ENCODE measurements at places on chromosomes 3 and 15. TPM values are rescaled to one million over a fixed set of nuclear protein-coding genes. Genes with fewer than 3 reads are reported as not detected.

DNA sequence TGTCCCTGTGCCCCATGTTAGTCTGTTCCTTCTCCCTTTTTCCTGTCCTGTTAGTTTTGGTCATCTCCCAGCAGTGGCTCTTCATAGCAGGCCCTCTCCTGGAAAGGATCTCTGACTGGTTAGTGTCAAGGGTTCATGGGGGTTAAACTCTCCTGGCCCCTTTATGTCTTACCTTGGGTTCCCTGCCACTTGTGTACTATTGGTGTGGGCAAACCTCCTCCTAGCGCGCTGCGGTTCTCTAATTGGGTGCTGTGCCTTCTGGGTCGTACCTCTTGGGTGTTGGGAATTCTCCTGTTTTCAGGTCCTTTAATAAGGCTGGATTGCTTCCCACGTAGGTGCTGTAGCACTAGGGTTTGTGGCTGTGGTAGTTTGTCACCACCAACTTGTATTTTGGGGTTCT is 18.8 kb downstream of the GMPS start:
- no peak overlapping the region for H3K27ac ChIP-seq
- H3K4me1 ChIP-seq = peaks cover 26% of the 10 kb centered on the region
- DNase-seq = no peak
- H3K27me3 ChIP-seq = no peaks in the 10 kb centered on the region
- H3K36me3 ChIP-seq = peaks cover 15% of the 10 kb centered on the region

- H3K27ac ChIP-seq = no peak overlapping the region
- DNase-seq = no peak
- peaks cover 6% of the 10 kb centered on the region for H3K4me1 ChIP-seq
- peaks cover 41% of the 10 kb centered on the region for H3K36me3 ChIP-seq
- H3K27me3 ChIP-seq = no peaks in the 10 kb centered on the region
Observed at GRCh38 chr3:51642462-51642861, 28.6 kb upstream of the TEX264 start.

GRCh38 chr15:62142736-62143135 is 22.3 kb downstream of the C2CD4B start:
- no peaks in the 10 kb centered on the region for H3K36me3 ChIP-seq
- no peak overlapping the region for H3K4me3 ChIP-seq
- peaks cover 3% of the 10 kb centered on the region for H3K27me3 ChIP-seq

GRCh38 chr3:112873632-112874031 is 27.0 kb upstream of the CD200R1L start:
- no peak overlapping the region for H3K4me3 ChIP-seq
- no peak overlapping the region for H3K27ac ChIP-seq
- H3K36me3 ChIP-seq = no peaks in the 10 kb centered on the region
- DNase-seq = no peak
- no peaks in the 10 kb centered on the region for H3K27me3 ChIP-seq
- H3K4me1 ChIP-seq = no peaks in the 10 kb centered on the region

- H3K4me3 ChIP-seq = no peak overlapping the region
- H3K27me3 ChIP-seq = no peaks in the 10 kb centered on the region
- peak overlapping the region; percentile 56 for H3K27ac ChIP-seq
- DNase-seq = no peak
Observed at GRCh38 chr3:195462308-195462610, 19.4 kb upstream of the ACAP2 start.

- H3K36me3 ChIP-seq = no peaks in the 10 kb centered on the region
- no peaks in the 10 kb centered on the region for H3K4me1 ChIP-seq
- H3K27me3 ChIP-seq = no peaks in the 10 kb centered on the region
- no peak for DNase-seq
- H3K27ac ChIP-seq = no peak overlapping the region
Observed at GRCh38 chr3:30962084-30962483, 67.6 kb upstream of the GADL1 start.

GRCh38 chr15:101534376-101534970 is 45.0 kb upstream of the PCSK6 start:
- H3K27ac ChIP-seq = no peak overlapping the region
- no peaks in the 10 kb centered on the region for H3K36me3 ChIP-seq
- peaks cover 10% of the 10 kb centered on the region for H3K4me1 ChIP-seq
- DNase-seq = no peak
- H3K27me3 ChIP-seq = peaks cover 3% of the 10 kb centered on the region

- no peak overlapping the region for H3K4me3 ChIP-seq
- no peaks in the 10 kb centered on the region for H3K27me3 ChIP-seq
- peaks cover 3% of the 10 kb centered on the region for H3K36me3 ChIP-seq
- DNase-seq = no peak
- H3K27ac ChIP-seq = no peak overlapping the region
- H3K4me1 ChIP-seq = peaks cover 8% of the 10 kb centered on the region
Observed at GRCh38 chr3:151404316-151404715, 19.8 kb upstream of the P2RY12 start.

DNA sequence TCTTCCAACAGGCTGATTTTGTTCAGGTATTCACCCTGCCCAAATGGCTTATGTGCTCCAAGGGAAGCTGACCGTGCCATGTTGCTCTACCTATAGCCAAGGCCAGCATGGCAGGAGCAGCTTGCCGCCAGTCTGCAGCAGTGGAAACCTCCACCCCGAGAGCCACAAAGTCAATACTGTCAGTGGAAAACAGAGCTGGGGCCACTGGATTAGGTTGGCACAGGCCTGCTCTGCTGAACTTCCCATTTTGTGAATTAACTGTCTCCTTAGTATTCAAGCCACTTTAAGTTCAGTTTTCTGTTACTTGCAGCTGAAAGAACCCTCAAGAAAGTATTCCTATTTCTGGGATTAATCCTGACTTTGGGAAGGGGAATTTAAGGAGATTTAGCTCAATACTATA is 63.8 kb upstream of the XCR1 start:
- no peaks in the 10 kb centered on the region for H3K27me3 ChIP-seq
- H3K4me1 ChIP-seq = no peaks in the 10 kb centered on the region
- no peaks in the 10 kb centered on the region for H3K36me3 ChIP-seq
- no peak overlapping the region for H3K27ac ChIP-seq

The ROBO2 gene
- total RNA-seq = 22.7 TPM

GRCh38 chr3:70564552-70564951 is 252.1 kb upstream of the MDFIC2 start:
- no peak for DNase-seq
- H3K4me3 ChIP-seq = no peak overlapping the region
- no peaks in the 10 kb centered on the region for H3K36me3 ChIP-seq
- H3K27me3 ChIP-seq = no peaks in the 10 kb centered on the region

- no peak overlapping the region for H3K27ac ChIP-seq
- no peaks in the 10 kb centered on the region for H3K4me1 ChIP-seq
- no peak overlapping the region for H3K4me3 ChIP-seq
- H3K36me3 ChIP-seq = no peaks in the 10 kb centered on the region
- H3K27me3 ChIP-seq = peaks cover 30% of the 10 kb centered on the region
Observed at GRCh38 chr15:87573039-87573438, 683.5 kb downstream of the NTRK3 start.

- H3K27me3 ChIP-seq = no peaks in the 10 kb centered on the region
- H3K4me1 ChIP-seq = no peaks in the 10 kb centered on the region
- no peak overlapping the region for H3K4me3 ChIP-seq
- H3K36me3 ChIP-seq = no peaks in the 10 kb centered on the region
Observed at GRCh38 chr3:84637272-84637671, 321.5 kb upstream of the CADM2 start.

DNA sequence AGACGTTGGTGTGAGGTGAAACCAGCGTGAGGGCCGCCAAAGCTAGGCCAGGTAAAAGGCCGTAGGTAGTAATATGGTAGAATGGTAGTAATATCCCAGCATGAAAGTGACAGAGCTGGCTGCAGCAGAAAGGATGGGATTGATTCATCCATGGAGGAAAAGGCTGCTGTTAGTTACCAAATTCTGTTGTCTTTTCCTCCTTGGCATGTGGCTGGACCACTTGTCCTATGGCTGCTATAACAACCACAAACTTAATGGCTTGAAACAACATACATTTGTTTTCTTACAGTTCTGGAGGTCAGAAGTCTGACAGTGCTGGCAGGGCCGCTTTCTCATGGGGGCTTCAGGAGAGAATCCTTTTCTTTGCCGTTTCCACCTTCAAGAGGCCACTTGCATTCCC is 47.8 kb upstream of the CHST2 start:
- H3K36me3 ChIP-seq = no peaks in the 10 kb centered on the region
- H3K4me1 ChIP-seq = peaks cover 5% of the 10 kb centered on the region
- DNase-seq = no peak
- no peaks in the 10 kb centered on the region for H3K27me3 ChIP-seq
- H3K27ac ChIP-seq = no peak overlapping the region
- no peak overlapping the region for H3K4me3 ChIP-seq

The SOX14 gene
- 0.29 TPM for total RNA-seq

DNA sequence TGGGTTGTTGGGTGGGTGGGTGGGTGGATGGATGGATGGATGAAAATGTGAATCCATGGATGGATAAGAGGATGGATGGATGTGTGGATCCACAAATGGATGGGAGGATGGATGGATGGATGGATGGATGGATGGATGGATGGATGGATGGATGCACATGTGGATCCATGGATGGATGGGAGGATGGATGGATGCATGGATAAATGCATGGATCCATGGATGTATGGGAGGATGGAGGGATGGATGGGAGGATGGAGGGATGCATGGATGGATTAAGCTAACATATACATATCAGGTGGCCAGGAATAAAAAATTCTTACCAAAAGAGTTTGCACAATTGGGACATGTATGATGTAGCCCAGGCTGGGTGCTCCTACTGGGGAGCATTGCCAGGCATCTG is 195.3 kb downstream of the FEZF2 start:
- no peaks in the 10 kb centered on the region for H3K27me3 ChIP-seq
- no peak for DNase-seq
- no peak overlapping the region for H3K27ac ChIP-seq

The AHSG gene
- total RNA-seq = 0.27 TPM

The GOLGA8G gene
- not detected for total RNA-seq

GRCh38 chr15:63630036-63630751 is 33.0 kb downstream of the FBXL22 start:
- no peaks in the 10 kb centered on the region for H3K4me1 ChIP-seq
- H3K4me3 ChIP-seq = no peak overlapping the region
- H3K36me3 ChIP-seq = peaks cover 42% of the 10 kb centered on the region
- no peak for DNase-seq
- no peaks in the 10 kb centered on the region for H3K27me3 ChIP-seq

GRCh38 chr3:193240436-193240849 is 579 bp upstream of the PLAAT1 start:
- H3K4me3 ChIP-seq = peak overlapping the region; percentile 88
- peaks cover 9% of the 10 kb centered on the region for H3K4me1 ChIP-seq
- peak overlapping the region; percentile 59 for H3K27ac ChIP-seq
- H3K36me3 ChIP-seq = no peaks in the 10 kb centered on the region
- no peak for DNase-seq

- no peak overlapping the region for H3K27ac ChIP-seq
- H3K27me3 ChIP-seq = no peaks in the 10 kb centered on the region
- H3K4me3 ChIP-seq = no peak overlapping the region
- H3K36me3 ChIP-seq = no peaks in the 10 kb centered on the region
Observed at GRCh38 chr3:53725387-53725995, 120.7 kb downstream of the CHDH start.

DNA sequence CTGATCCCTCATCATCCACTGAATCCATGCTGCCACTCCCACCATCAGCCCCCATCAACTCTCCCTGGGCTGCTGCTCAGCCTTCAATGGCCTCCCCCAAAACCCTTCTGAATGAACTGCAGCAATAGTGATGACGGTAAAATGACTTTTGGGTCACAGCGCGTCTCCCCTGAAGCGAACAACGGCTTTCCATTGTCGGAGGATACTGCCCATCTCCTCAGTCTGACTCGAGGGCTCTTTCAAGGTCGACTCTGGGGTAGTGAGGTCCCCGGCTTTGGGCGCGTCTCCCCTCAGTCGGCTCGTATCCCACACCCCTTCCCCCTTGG is 57.2 kb upstream of the ZBTB38 start:
- H3K4me3 ChIP-seq = peak overlapping the region; percentile 99
- no peaks in the 10 kb centered on the region for H3K36me3 ChIP-seq
- no peaks in the 10 kb centered on the region for H3K27me3 ChIP-seq
- peak overlapping the region; percentile 96 for H3K27ac ChIP-seq
- DNase-seq = no peak
- peaks cover 19% of the 10 kb centered on the region for H3K4me1 ChIP-seq

The VEPH1 gene
- 8.6 TPM for total RNA-seq

DNA sequence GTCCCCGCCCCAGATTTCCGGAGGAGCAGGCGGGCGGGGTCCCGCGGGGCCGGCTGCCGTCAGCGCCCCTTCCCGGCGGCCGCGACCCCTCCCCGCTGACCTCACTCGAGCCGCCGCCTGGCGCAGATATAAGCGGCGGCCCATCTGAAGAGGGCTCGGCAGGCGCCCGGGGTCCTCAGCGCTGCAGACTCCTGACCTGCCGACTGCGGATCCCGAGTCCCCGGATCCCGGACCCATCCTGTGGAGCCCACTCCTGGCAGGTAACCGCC is at the start of gene TRH:
Gene TRH (plus strand): TSS at position 157 of the 269 bp plus-strand sequence. CDS start 1,097 bp downstream, outside the sequence.
- peaks cover 81% of the 10 kb centered on the region for H3K27me3 ChIP-seq
- peaks cover 21% of the 10 kb centered on the region for H3K4me1 ChIP-seq
- H3K36me3 ChIP-seq = no peaks in the 10 kb centered on the region
- peak within 1 kb of the TSS; percentile 47 for H3K27ac ChIP-seq

- DNase-seq = no peak
- H3K27ac ChIP-seq = no peak overlapping the region
- H3K27me3 ChIP-seq = no peaks in the 10 kb centered on the region
Observed at GRCh38 chr3:3753416-3753815, 45.8 kb upstream of the LRRN1 start.

The CD86 gene
- total RNA-seq = not detected

All from type B pancreatic cell (in vitro differentiated cells).